ENCODE measurements at places on chromosomes 5 and 9.

- no peak for DNase-seq
Measured at GRCh38 chr5:102823441-102823874, 68.4 kb downstream of the PAM start.

DNA sequence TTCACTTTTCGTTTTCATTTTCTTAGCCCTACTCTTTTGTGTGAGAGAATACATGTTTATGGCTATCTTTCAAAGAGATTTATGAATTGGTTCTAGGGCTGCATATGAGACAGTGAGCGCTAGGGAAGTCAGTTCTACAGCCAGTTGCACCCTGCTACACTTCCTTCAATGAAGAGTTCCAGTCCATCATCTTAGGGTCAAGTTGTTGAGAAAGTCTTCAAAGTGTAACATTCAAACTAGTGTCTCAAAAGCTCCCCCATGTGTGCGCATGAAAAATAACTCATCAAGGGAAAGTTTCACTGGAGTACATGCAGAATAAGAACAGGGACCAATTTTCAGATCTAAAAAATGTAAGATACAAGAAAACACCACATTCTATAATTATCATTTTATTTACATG is 317.2 kb downstream of the DEPDC1B start:
- no peak for DNase-seq

- DNase-seq, result no peak
Measured at GRCh38 chr9:95048225-95049087, 269.1 kb downstream of the FANCC start.

GRCh38 chr5:155097995-155098394 is 84.4 kb downstream of the KIF4B start:
- no peak for DNase-seq

DNA sequence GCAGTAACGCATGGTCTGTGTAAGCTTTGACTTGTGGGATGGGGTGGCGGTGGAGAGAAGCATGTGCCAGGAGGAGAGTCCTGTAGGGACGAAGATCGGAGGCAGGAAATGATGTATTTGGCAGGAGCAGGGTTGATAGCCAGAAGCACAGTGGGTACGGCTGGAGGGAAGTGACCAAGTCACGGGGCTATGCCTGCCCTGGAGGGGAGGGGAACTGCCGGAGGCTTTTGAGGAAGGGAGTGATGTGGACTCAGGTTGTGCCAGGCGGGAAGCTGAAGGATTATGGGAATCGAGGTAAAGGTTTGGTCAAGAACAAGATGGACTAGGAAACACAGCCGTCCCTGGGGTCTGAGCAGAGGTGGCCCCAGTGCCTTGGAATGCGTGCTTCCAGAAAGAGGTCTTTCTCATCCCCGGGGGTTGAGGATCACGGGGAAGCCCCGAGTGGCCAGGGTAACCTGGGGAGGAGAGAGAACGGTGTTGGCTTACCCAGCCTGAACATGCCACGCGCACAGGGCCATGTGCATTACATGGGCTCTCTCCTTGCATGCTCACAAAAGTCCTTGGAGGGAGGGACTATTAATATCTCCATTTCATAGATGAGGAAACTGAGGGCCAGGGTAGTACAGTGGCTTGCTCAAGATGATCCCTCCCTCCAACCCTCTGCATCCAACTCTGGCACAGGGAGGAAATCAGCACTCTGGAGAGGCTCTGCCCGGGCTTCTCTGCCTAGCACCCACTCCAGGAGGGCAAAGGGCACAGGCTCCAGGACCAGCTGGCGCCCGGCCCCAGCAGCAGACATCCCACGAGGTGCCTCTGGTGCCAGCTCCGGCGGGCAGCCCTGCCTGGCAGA is 253.8 kb downstream of the PBX3 start:
- DNase-seq, result no peak

GRCh38 chr9:105385381-105385985 is 62.4 kb upstream of the FSD1L start:
- no peak for DNase-seq

- no peak for DNase-seq
Measured at GRCh38 chr5:90518661-90519060, 10.7 kb downstream of the LYSMD3 start.

DNA sequence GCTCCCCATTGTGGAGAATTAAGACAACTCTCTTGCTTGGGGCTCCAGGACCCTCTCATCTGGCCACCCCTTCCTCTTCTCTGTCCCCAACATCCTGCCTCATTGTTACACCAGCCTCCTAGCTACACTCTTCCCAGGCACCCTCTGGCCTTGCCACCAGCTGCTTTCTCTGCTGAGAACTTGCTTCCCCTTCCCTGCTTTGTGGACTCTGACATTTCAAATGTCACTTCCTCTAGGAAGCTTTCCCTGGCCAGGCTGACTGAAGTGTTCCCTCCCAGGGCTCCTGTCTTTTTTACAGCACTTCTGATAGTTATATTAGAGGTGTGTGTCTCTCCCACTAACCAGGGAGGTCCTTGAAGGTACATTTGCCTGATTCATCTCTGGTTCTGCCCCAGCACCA is 194.0 kb upstream of the KLF4 start:
- DNase-seq, result no peak

- no peak for DNase-seq
Measured at GRCh38 chr5:88480245-88480644, 211.6 kb upstream of the TMEM161B start.

- no peak for DNase-seq
Measured at GRCh38 chr5:119055294-119055693, 15.6 kb upstream of the DMXL1 start.

DNA sequence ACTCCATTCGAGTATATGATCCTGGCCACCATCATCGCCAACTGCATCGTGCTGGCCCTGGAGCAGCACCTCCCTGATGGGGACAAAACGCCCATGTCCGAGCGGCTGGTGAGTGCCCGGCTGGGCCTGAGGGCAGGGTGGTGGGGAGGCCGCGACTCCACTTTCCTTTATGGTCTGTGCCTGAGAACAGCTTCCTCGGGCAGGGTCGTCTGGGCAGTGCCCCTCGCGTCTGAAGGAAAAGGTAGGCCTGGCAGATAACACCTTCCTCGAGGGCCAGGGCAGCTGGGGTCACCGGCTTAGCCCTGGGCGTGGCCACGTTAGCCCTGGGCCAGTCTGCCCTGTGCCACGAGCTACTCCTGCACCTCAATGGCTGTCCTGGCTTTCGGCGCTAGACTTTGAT is 1.5 kb downstream of the CACNA1B start:
- DNase-seq, result no peak

DNA sequence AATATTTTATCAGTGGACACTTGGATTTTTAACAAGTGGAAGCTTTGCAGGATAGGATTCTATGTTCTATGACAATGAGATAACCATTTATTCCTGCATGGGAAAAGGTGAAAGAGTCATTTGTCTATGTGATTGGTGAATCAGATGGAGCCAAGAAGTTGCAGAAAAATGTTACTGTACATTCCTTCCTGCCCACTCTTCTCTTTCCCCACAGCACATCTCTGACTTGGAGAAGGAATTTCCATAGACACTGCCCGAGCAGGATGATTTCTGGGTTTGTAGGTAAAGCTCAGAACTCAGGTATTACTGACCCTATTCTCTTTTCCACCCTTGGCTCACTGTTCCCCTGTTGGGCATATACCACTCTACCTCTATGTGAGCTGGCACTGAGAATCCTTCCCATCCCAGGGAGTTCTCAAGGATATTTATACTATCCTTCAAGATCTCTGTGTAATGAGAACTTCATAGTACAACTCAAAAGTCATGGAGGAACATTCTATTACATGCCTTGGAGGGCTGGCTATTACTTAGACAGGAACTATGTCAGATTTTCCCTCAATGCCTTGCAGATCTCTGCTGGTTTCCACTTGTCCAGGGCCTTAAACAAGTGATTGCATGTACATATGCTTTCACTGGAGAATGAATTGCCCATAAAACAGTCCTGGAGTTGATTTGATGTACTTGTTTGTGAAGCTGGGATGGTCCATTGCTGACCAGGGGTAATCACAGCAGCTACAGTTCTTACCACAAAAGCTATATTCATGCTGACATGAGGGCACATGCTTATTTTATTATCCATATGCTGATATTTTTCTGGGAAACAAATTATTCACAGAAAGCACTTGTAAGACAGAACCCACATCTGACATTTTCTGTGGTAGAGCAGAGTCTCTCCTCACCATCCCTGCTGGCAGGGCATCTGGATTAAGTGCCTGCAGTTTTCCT is 24.1 kb downstream of the SLC1A3 start:
- DNase-seq, result no peak
